A549 treated with ZK216348 at 1 μM for 4 hours (cell line): ENCODE measurements at places on chromosomes 2 and 18. TPM values are rescaled to one million over a fixed set of nuclear protein-coding genes. Genes with fewer than 3 reads are reported as not detected.

Gene NT5C1B
- total RNA-seq = not detected in 5 replicates

Gene SS18
- 42.7 to 57.8 TPM (median 52.6 TPM) in 5 replicates for total RNA-seq

Gene EVX2
- not detected in 5 replicates for total RNA-seq

Gene SERPINB12
- total RNA-seq = not detected in 5 replicates

Gene DSG3
- total RNA-seq = not detected in 5 replicates

Gene LGALSL
- total RNA-seq = 10.1 to 14.6 TPM (median 11.7 TPM) in 5 replicates

Gene CHRNG
- total RNA-seq = not detected in 5 replicates

Gene SLC38A11
- not detected in 5 replicates for total RNA-seq

Gene ADCYAP1
- not detected in 5 replicates for total RNA-seq

Gene ST8SIA5
- 0.18 TPM in 1 of 5 replicates, not detected in the others for total RNA-seq

Gene TBR1
- not detected in 5 replicates for total RNA-seq

Gene UGT1A10
- 0.18 to 0.52 TPM (median 0.23 TPM) in 3 of 5 replicates, not detected in the others for total RNA-seq

Gene FLACC1
- total RNA-seq = 0.34 to 0.57 TPM in 2 of 5 replicates, not detected in the others

Gene TMEM185B
- total RNA-seq = 41.4 to 57.1 TPM (median 46.8 TPM) in 5 replicates

Gene CDH20
- not detected in 5 replicates for total RNA-seq

Gene UGT1A4
- total RNA-seq = not detected in 5 replicates

Gene FHOD3
- 2.3 to 3.5 TPM (median 2.8 TPM) in 5 replicates for total RNA-seq

Gene CMPK2
- 0.54 to 1.6 TPM (median 1.2 TPM) in 5 replicates for total RNA-seq

Gene PJVK
- total RNA-seq = 0.99 to 2.8 TPM (median 2.1 TPM) in 5 replicates

Gene SCN3A
- total RNA-seq = 0.01 to 0.02 TPM in 2 of 5 replicates, not detected in the others

Gene TTLL4
- 26.7 to 30.8 TPM (median 27.5 TPM) in 5 replicates for total RNA-seq

Gene TGFBRAP1
- total RNA-seq = 12.6 to 17.5 TPM (median 17.1 TPM) in 5 replicates

Gene TMEM182
- 3.5 to 5.6 TPM (median 4.5 TPM) in 5 replicates for total RNA-seq

Gene BOLL
- total RNA-seq = not detected in 5 replicates

Gene POTEI
- total RNA-seq = not detected in 5 replicates
